ENCODE measurements at places on chromosomes 4 and X.
A peak's percentile ranks its signal among the peaks of the same experiment; 100 is the strongest.

- no peak for DNase-seq
These were observed 124.3 kb downstream of the ANTXR2 start for GRCh38 chr4:79948739-79949138.

GRCh38 chr4:173337463-173337862 lies 3.3 kb upstream of the HMGB2 start:
- DNase-seq: no peak

GRCh38 chr4:169238445-169238844 lies 32.3 kb downstream of the SH3RF1 start:
- DNase-seq: no peak

DNA sequence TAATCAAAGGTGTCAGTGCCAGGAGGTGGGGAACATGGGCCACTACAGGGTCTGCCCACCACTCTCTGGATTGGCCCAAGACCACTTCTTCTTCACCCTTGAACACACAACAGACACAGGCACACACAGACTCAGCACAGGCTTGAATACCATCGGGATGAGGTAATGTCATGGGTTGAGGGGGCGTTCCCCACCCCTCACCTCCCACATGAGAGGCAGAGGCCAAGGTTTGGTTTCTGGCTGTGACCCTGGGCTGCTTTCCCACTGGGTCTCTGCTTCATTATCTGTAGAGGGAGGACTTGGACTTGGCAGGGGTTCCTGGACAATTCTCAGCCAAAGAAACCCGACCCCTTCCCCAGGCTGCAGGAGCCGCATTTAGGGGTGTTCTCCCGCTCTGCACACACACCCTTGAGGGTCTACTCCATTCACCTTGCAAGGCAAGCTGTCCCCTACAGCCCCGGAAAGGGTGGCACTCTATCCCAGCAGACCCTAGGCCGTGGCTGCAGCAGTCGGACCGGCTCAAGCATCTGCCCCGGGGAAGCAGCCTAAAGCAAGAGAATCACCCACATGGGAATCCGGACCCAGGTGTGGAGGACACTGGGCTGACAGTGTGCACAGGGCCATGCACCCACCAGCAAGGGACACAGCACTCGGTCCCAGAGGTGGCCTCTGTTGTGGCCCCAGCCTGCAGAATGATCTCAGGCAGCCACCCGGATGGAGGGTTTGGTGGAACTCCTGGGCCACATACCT lies 62.4 kb downstream of the TRMT44 start:
- DNase-seq: no peak

DNA sequence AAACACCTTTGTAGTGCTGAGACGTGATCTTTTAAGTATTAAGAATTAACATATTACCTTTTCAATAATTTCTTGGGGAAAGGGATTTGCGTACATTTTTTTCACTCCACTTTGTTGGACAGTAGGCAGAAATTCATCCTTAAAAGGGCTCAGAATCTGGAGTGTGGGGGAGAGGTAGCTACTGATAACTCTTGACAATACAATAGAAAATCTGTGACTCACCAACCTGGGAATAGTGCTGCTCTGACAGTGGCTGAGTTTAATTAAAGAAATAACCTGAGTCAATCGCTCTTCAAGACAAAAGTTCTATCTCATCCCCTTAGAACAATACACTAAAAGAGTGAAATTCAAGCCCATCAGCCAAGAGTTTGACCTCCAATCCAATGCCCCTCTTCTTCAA lies 60.2 kb downstream of the SLC9A7 start:
- no peak for DNase-seq

- no peak for DNase-seq
These were observed 330.1 kb downstream of the BMPR1B start for GRCh38 chr4:95087657-95088455.

- no peak for DNase-seq
These were observed 21.9 kb downstream of the ERCC6L start for GRCh38 chrX:72216973-72217372.

- DNase-seq: peak; percentile 6
These were observed 4.9 kb upstream of the ZNF81 start for GRCh38 chrX:47831788-47832187.

GRCh38 chrX:53186351-53186750 lies 38.7 kb downstream of the KDM5C start:
- no peak for DNase-seq

- DNase-seq: no peak
These were observed 67.1 kb downstream of the DTHD1 start for GRCh38 chr4:36348403-36348938.

DNA sequence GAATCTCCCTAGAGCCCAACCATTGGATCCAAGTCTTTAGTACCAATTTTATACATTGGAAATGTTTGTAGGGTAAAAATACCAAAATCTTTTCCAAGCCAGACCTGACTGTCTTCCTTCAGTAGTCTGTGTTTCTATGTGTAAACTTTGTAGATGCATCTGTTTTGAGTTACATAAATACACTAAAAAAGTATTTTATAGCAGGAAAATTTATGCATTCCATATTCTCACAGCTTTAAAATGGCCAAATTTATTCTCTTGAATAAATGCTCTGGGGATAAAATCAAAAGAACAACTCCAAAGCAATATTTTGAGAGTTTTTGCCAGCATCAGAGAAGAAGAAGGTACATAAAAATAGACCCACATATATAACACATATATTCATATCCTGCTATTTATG lies 377.4 kb downstream of the PPP3CA start:
- DNase-seq: no peak

DNA sequence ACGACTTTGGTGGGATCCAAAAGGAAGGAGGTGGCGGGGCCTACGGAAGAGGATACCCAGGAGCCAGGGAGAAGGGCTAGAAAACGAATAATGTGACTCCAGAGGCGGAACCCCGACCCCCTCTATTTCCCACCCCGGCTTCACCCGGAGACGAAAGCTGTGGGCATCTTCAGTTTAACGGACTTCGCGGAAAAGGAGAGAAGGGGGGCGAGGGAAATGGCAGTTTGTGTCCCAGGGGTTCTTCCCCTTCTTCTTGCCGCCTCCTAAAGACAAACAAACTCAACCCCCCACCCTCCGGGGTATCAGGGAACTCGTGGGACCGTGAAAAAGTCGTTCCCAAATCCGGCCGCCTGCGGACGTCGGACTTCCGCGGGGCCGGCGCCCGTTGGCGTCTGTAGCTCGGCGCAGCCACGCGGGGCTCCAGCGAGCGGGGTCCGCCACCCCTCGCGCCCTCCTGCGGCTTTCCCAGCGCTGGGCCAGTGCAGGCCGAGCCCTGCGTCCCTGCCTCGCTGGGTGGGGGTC lies 3.6 kb upstream of the LEF1 start:
- no peak for DNase-seq

DNA sequence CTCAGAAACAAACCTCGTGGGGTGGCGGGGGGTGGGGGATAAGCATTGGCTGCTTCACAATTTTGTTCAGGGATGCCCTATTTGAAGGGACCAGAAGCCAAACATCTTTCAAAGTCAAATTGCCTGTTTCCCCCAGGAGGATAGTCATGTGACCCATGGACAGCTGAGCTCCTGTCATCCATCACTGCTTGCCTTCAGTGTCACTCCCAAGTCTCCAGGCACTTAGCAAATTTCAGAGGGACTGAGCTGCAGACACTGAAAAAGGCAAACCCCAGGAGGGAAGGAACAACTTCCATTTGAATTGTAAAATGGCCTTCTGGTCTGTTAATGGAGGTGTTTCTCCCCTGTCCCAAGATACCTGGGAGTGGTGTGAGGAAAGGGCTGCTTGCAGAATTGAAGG lies 73.4 kb downstream of the FRMPD3 start:
- DNase-seq: no peak

GRCh38 chrX:39774774-39775328 lies 322.9 kb downstream of the BCOR start:
- no peak for DNase-seq

- DNase-seq: no peak
These were observed 810.7 kb upstream of the AMOT start for GRCh38 chrX:113651306-113651705.
